ENCODE measurements at places on chromosomes 13 and 19.

- no peak for DNase-seq
Measured at GRCh38 chr13:99377641-99378040, 70.4 kb upstream of the GPR183 start.

GRCh38 chr13:99028890-99029289 is 51.0 kb upstream of the DOCK9 start:
- no peak for DNase-seq

GRCh38 chr13:112341976-112342735 is 34.0 kb upstream of the SPACA7 start:
- no peak for DNase-seq

DNA sequence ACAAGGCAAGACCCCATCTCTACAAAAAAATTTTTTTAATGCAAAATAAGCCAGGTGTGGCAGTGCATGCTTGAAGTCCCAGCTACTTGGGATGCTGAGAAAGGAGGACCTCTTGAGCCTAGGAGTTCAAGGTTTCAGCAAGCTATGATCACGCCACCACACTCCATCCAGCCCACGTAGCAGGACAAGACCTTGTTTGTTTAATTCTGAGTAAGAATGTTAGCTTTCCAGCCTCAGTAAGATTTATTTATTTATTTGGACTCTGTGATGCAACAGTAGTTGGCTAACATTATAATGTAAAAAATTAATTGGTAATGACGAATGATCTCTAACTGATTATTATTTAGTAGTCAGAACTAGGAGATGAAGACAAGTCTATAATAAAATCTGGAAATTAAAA is 23.3 kb downstream of the N4BP2L2 start:
- DNase-seq = no peak

GRCh38 chr13:65343898-65344663 is 1886.1 kb downstream of the PCDH9 start:
- no peak for DNase-seq

GRCh38 chr19:18846862-18847548 is 15.2 kb downstream of the UPF1 start:
- DNase-seq = peak; percentile 90

DNA sequence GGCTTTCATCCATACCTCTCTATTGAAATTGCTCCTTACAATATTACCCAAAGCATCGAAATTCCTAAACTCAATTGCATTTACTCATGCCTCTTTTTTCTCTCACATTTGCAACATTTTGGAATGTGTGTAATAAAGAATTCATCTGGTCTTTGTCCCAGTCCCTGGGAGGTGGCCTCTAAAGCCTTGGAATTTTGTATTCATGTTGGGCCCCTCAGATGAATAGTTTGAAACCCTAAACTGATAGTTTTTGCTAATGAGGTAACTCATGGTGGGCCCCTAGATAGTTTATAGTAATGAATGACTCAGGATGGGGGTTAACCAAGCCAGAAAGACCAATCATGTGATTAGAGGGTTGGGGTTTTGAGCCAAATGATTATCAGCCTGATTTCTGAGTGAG is 490.4 kb downstream of the DIAPH3 start:
- no peak for DNase-seq

- DNase-seq = no peak
Measured at GRCh38 chr19:52691215-52691610, 43.6 kb downstream of the ZNF611 start.

DNA sequence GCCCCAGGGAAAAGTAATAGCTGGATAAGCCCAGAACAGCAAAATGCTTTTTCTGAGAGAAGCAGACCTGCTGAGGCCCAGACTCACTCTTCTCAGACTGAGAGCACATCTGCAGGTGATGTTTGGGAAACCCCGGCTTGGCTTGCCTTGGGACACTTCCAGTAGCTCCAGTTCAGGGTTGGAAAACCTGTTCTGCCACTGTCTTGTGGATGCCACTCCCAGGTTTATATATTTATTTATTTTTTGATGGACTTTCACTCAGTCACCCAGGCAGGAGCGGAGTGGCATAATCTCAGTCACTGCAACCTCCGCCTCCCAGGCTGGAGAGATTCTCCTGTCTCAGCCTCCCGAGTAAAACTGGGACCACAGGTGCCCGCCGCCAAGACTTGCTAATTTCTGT is 8.0 kb upstream of the SMARCA4 start:
- no peak for DNase-seq

GRCh38 chr13:91351123-91351522 is 3.6 kb downstream of the MIR17HG start:
- no peak for DNase-seq
